ENCODE measurements at places on chromosomes 5 and 9.

GRCh38 chr5:74367241-74367733 lies 273.2 kb downstream of the ENC1 start:
- no peak for DNase-seq

DNA sequence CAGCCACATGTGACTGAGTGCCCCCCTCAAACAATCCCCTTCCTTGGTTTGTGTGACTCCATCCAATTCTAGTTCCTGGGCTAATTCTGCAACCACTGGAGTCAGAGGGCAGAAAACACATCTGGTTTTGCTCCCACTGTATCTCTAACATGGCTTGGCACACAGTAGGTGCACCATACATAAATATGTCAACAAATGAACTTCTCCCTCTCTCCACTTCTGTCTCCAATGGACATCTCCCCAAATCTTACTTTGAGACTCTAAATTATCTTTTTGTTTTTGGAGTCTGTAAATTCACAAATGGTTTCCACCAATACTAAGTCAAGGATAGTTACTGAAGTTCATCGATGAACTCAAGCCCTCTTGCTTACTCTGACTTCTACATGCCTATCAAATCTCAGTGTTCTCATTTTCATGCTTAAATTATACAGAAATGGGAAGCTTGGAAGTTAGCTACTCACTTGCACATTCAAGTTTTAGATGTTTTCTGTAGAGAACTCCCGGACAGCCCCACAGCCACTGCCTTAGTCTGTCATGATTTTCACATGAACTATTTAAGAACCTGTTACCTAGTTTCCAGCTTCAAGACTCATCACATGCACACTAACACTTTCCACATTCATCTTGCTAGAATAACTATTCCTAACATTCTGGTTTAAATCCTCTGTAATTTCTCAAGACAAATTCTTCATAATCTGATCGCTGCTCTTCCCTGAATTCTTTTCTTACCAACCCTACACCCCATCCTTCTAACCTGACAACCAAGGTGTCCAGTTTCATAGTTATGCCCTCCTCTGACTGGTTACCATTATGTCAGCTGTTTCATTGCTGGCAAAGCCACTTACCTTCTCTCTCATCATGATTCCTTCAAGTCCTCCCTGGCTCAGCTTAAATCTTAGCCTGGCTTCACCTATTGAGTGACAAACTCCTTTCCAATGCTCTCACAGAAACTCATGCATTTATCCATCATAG lies 6.0 kb downstream of the RPL37 start:
- DNase-seq: no peak

- DNase-seq: no peak
These were observed 519 bp downstream of the HSPA5 start for GRCh38 chr9:125240649-125240999.

DNA sequence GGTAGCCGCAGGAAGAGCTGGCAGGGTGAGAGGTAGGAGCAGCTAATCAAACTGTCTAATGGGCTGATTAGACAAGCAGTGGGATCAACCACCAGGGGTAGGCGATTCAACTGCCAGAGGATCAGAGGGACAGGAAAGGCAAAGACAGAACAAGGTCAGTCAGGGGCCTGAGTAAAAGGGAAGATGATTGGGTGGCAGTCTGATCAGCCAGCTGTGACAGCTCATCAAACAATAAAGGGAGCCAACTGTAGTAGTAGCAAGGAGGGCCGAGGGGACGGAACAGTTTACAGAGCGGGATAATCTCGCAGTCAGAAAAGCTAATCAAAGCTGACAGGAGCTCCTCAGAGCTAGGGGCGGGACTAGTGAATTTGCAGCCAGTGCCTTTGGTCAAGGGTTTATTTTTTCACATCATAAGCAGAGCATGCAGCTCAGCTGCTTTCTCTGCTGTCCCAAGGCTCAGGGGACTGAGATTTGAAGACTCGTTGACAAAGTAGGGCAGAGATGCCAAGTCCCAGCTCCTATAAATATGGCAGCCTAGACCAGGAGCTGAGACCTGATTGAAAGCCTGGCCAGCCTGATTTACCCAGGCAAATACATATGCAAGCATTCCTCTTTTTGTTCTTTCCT lies 418.2 kb downstream of the GABRG2 start:
- no peak for DNase-seq

- DNase-seq: no peak
These were observed 233.3 kb downstream of the GAS1 start for GRCh38 chr9:86713970-86714369.

GRCh38 chr5:134371834-134372340 lies 518 bp downstream of the UBE2B start:
- peak; percentile 11 for DNase-seq

- DNase-seq: no peak
These were observed 171.5 kb downstream of the NXNL2 start for GRCh38 chr9:88706193-88707113.

GRCh38 chr5:174731214-174732035 lies 7.0 kb downstream of the MSX2 start:
- DNase-seq: no peak

DNA sequence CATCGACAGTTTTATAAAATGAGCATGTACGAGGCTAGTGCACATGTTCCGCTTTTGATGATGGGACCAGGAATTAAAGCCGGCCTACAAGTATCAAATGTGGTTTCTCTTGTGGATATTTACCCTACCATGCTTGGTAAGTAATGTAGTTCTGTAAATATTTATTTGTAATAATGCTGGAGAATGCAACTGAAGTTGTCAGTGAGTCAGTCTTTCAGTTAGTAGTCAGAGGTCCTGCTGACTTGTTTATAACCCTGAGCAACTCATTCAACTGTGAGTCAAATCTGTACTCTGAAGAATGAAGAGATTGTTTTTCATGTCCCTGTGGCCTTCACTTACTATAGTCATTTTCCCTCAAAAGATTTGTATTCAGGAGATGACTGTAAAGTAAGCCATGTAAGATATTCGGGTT lies 28.4 kb upstream of the GPR150 start:
- no peak for DNase-seq

DNA sequence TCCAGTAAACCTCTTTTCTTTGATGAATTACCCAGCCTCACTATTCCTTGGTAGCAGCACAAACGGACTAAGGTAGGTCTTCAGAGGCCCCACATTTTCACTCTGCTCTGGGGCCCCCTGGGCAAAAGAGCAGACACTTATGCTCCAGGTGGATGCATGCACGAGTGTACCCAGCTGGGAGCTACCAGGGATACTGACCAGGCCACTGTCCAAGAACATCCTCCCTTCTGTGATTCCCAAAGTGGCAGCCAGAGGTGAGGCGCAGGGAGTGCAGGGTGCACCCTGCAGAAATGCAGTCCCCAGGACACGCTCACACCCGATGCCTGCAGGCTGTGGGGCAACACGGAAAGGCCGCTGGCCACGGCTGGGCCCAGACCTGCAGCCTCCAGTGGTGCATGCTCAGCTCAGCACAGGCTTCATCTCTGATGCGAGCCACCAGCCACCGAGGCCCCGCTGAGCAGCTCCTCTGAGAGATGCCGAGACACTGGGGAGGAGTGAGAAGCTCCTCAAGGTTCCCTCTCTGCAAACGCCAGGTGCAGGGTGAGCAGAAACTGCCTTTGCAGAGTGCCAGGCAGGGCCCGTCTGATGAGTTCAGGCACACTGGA lies 48.1 kb upstream of the OLFM1 start:
- DNase-seq: no peak

Data from activated CD4-positive, alpha-beta T cell treated with anti-CD3 and anti-CD28 coated beads for 4 hours (primary cell).